ENCODE measurements at places on chromosomes 13 and 19. TPM values are rescaled to one million over a fixed set of nuclear protein-coding genes. Genes with fewer than 3 reads are reported as not detected.

The KCNN1 gene
- polyA plus RNA-seq: 5.8 TPM

The GPC5 gene
- polyA plus RNA-seq: 2.9 TPM

The CTXN1 gene
- polyA plus RNA-seq: 12.9 TPM

The DENND1C gene
- 40.1 TPM for polyA plus RNA-seq

The PSG3 gene
- polyA plus RNA-seq: not detected

The PEX11G gene
- polyA plus RNA-seq: 4.4 TPM

The ZNF541 gene
- 0.50 TPM for polyA plus RNA-seq

The ZNF728 gene
- polyA plus RNA-seq: 0.37 TPM

The SIRT6 gene
- 21.2 TPM for polyA plus RNA-seq

The ZNF329 gene
- 17.7 TPM for polyA plus RNA-seq

The KLK12 gene
- not detected for polyA plus RNA-seq

The NFILZ gene
- not detected for polyA plus RNA-seq

The CPAMD8 gene
- polyA plus RNA-seq: 34.3 TPM

The CEACAM1 gene
- 9.9 TPM for polyA plus RNA-seq

The CC2D1A gene
- polyA plus RNA-seq: 26.0 TPM

The ZNF8 gene
- polyA plus RNA-seq: 5.5 TPM

The KISS1R gene
- 0.98 TPM for polyA plus RNA-seq

The ZNF846 gene
- polyA plus RNA-seq: 16.3 TPM

The PRR22 gene
- 2.2 TPM for polyA plus RNA-seq

The CCL25 gene
- 0.29 TPM for polyA plus RNA-seq

The TMEM145 gene
- polyA plus RNA-seq: 2.3 TPM

The ZNF418 gene
- polyA plus RNA-seq: 23.7 TPM

The SGCG gene
- polyA plus RNA-seq: 6.4 TPM

The ZNF584 gene
- 12.2 TPM for polyA plus RNA-seq

The MEF2B gene
- 1.4 TPM for polyA plus RNA-seq

The ZNF507 gene
- 26.3 TPM for polyA plus RNA-seq

The NFIX gene
- 130 TPM for polyA plus RNA-seq

The DMKN gene
- 71.0 TPM for polyA plus RNA-seq

The GRK1 gene
- polyA plus RNA-seq: 0.20 TPM

The MEIS3 gene
- 30.5 TPM for polyA plus RNA-seq

The SYDE1 gene
- polyA plus RNA-seq: 13.9 TPM

The MAP1S gene
- 34.3 TPM for polyA plus RNA-seq

The CCDC61 gene
- polyA plus RNA-seq: 16.0 TPM

The ZNF709 gene
- 5.7 TPM for polyA plus RNA-seq

The NR2C2AP gene
- 11.9 TPM for polyA plus RNA-seq

The FUT3 gene
- 0.95 TPM for polyA plus RNA-seq

The SIGLEC14 gene
- polyA plus RNA-seq: 0.15 TPM

The RFX2 gene
- 5.9 TPM for polyA plus RNA-seq

The BEST2 gene
- polyA plus RNA-seq: not detected

The CYP4F22 gene
- 0.58 TPM for polyA plus RNA-seq

The AMH gene
- 3.1 TPM for polyA plus RNA-seq

The CGB8 gene
- 0.18 TPM for polyA plus RNA-seq

The TMC4 gene
- polyA plus RNA-seq: 35.4 TPM

The FGF22 gene
- polyA plus RNA-seq: 0.49 TPM

The PSG11 gene
- polyA plus RNA-seq: not detected

The TGFBR3L gene
- 0.24 TPM for polyA plus RNA-seq

The APOC4 gene
- polyA plus RNA-seq: not detected

The DUXA gene
- not detected for polyA plus RNA-seq

The MAST1 gene
- 1.3 TPM for polyA plus RNA-seq

The ANGPTL8 gene
- polyA plus RNA-seq: 0.45 TPM

The FGF14 gene
- 1.7 TPM for polyA plus RNA-seq

The CATSPERD gene
- polyA plus RNA-seq: not detected

The CRLF1 gene
- polyA plus RNA-seq: 4.7 TPM
